ENCODE measurements at places on chromosomes 5 and 9. TPM values are rescaled to one million over a fixed set of nuclear protein-coding genes. Genes with fewer than 3 reads are reported as not detected.

DNA sequence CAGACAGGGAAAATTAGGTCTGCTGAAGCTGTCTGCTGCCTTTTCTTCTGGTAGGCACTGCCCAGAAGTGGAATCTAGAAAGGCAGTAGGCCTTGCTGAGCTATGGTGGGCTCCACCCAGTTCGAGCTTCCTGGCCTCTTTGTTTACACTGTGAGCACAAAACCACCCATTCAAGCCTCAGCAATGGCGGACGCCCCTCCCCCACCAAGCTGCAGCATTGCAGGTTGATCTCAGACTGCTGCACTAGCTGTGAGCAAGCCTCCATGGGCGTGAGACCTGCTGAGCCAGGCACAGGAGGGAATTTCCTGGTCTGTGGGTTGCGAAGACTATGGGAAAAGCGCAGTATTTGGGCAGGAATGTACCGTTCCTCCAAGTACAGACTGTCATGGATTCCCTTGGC is 18.5 kb downstream of the AGTPBP1 start:
- peak; percentile 39 for DNase-seq

DNA sequence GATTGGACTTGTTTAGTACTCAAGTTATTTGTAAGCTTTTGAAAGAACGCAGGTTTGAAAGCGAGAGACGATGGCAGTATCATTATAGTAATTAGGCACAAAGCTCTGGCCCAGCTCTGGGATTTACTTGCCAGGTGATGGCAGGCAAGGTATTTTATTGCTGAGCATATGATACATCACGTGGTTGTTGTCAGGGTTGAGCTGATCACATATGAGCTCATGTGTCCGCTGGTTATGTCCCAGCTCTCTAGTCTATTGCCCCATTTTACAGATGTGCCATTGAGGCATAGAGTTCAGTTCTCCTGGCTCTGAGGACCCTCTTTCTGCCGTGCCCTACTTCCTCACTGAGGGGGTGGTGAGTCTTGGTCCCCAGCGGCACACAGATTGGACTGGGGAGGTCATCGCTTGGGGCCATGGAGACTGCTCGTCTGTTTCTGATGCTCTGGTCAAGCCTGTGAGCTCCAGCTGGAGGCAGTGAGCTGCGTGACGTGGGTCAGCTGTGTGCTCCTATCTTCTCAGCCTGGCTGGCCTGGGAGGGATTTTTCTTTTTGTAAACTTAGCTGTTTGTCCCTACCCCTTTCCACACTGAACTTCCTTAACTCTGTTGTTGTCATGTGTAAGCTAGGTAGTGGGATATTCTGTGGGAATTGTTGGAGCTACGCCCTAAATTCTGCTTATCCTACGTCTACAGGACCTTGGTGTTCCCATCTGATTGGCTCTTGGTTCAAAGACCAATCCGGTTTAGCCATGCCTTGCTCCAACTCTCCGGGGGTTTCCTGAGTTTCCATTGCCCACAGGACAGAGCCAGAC is 2.2 kb downstream of the NXNL2 start:
- DNase-seq: peak; percentile 86

The RNF44 gene
- 16.5 TPM for polyA plus RNA-seq

GRCh38 chr9:81578606-81579005 is 110.7 kb downstream of the TLE1 start:
- no peak for DNase-seq

DNA sequence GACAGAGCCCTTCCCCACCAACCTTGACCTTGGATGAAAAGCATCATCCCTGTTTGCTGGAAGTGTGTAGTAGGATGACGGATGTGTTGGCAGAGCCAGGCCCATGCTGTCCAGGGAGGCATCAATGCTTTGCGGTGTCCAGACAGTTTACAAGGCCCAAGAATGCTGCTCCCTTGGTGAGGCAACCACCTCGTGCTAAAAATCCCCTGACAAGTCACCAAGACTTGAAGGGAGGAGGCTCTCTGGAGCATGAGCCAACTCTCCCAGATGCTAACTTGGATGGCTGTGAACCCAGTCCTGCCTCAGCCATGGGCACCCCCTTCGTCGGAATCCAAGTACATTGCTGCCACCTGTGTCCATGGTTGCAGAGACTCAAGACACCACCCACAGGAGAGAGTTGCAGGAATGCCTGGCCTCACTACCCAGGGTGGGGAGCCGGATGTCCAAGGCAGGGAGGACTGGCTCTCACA is 9.5 kb upstream of the NKD2 start:
- no peak for DNase-seq

GRCh38 chr9:134544388-134545214 is 97.0 kb upstream of the COL5A1 start:
- peak; percentile 71 for DNase-seq

DNA sequence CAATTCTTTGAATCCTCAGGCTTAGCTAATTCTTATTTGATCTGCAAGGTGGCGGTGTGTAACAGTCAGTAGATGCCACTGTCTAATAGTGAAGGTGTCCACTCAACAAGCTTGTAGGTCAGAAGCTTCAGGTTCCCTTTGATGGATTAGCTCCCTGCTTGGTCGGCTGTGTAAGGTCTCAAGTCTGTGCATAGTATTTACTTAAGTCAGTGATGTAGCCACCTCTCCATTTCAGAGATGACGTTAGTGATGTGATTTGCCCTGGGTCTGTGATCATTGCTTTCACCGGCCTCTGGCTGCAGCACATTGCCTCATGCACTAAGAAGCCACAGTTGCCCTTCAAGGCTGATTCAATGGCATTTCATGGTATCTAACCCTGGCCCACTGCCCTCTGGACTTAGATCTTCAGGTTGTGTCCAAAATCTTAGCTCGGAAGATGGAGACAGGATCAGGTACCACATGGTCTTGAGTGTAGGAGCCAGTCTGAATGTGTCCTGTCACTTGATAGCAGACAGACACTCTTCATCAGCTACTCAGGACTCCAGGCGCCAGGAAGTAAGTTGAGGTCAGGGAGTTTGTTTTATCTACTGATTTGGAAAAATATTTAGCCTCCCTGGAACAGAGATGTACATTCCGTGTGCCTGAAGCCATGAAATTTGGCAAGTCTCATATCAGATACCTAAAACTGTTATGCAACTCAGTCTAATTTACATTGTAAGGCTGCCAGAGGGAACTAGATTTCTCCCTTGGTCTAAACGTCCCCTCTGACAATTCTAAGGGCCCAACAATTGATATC is 42.9 kb downstream of the SUB1 start:
- DNase-seq: peak; percentile 27

DNA sequence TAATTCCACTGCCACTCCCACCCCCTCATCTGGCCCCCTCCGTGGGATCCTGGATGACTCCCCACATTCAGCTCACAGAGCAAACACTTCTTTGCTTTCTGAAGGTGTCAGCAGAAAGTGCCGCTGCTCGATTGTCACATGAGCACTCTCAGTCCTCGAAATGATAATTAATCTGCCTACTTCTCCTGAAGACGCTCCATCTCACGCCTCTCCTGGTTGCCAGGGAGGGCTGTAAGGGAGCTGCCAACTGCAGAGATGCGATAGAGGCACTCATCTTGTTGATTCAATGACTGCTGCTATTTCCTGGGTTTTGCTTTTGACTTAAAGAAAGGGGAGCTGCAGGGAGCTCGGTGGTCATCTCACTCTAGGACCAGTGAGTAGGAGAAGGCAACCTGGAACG is 206.5 kb downstream of the DAB2IP start:
- DNase-seq: no peak

The SOHLH1 gene
- polyA plus RNA-seq: not detected

Data from right cardiac atrium (tissue), 5 donors.